NK-92 treated with Interleukin-12 subunit alpha and Interleukin-12 subunit beta, amount 100 ng/mL, for 24 hours (cell line): ENCODE measurements at places on chromosomes 7 and 10.

- no peak for DNase-seq
Measured at GRCh38 chr7:99729486-99730237, 5.3 kb downstream of the CYP3A7 start.

GRCh38 chr10:17473228-17473950, 19.0 kb upstream of the ST8SIA6 start:
- DNase-seq, result no peak

- no peak for DNase-seq
Measured at GRCh38 chr10:87675396-87676376, 16.0 kb downstream of the PAPSS2 start.

DNA sequence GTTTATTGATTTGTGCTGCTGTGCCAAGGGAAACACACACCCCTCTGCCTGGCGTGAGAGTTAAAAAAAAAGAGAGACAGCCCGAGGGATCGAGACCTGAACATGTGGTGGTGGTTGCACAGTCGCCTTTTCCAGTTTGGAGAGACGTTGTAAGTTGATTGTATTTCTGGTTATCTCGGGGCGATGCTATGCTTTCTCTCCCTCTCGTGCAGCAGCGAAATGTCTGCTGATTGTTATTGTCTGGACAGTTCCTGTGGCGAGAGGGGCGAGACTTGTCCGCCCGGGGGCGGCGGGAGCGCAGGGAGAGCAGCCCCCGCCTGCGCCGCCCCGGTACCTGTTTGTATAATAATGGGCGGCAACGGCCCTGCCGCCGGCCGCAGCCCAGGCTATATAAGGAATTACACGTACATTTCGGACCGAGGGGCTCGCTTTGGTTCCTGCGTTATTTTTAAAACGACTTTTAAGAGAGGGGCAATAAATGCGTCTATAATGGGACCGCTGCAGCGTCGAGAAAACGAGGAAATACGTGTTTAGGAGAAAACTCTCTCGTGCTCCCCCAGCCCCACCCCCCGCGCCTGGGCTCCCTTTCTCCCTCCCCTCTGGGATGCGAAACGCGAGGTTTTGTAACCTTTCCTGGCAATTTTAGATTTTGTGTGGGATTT, 1.7 kb downstream of the ZEB1 start:
- no peak for DNase-seq

GRCh38 chr10:93758508-93758885, 761 bp downstream of the LGI1 start:
- no peak for DNase-seq

GRCh38 chr7:22934473-22935065, 79.4 kb downstream of the HYCC1 start:
- DNase-seq, result no peak

DNA sequence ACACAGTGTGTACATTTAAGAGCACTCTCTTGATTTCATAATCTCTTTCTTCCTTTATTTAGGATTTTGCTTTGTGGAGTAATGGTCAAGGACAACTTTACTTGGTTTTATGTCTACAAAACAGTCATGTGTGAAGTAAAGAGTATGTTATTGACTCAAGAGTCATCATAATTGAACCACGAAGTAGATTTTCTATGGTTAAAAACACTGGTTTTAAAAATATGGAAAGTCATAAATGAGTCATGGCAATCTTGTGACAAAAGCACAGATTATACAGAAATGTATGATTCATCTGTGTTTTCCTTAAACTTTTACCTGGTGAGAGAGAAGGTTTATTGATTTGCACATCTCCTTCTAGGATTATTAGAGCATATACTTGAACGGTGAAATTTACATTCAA, 969.7 kb downstream of the GATA3 start:
- DNase-seq, result no peak

DNA sequence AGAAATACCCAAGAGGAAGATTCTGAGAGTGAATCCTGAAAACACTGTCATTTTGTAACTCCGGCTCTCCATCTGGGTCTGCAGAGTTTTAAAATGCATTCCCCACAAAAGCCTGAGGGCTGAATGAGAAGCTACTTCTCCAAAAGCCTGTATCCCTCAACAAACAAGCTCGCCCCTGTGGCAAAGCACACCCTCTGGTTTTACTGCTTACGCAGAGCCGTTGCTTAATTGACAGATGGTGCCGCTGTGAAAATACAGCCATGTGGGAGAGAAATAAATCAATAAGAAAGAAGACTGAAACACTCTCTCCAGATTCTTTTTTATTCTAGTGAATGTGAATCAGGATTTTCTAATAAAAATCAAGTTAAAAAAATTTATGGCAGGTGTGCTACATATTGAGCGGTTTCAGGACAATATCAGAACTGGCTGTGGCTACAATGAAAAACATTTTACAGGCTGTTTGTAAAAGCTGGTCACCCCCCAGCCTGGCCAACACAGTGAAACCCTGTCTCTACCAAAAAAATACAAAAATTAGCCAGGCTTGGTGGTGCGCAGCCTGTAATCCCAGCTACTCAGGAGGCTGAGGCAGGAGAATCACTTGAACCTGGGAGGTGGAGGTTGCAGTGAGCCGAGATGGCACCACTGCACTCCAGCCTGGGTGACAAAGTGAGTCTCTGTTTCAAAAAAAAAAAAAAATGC, 32.5 kb downstream of the C7orf33 start:
- DNase-seq, result no peak

- no peak for DNase-seq
Measured at GRCh38 chr7:137992550-137993394, 9.1 kb downstream of the CREB3L2 start.

DNA sequence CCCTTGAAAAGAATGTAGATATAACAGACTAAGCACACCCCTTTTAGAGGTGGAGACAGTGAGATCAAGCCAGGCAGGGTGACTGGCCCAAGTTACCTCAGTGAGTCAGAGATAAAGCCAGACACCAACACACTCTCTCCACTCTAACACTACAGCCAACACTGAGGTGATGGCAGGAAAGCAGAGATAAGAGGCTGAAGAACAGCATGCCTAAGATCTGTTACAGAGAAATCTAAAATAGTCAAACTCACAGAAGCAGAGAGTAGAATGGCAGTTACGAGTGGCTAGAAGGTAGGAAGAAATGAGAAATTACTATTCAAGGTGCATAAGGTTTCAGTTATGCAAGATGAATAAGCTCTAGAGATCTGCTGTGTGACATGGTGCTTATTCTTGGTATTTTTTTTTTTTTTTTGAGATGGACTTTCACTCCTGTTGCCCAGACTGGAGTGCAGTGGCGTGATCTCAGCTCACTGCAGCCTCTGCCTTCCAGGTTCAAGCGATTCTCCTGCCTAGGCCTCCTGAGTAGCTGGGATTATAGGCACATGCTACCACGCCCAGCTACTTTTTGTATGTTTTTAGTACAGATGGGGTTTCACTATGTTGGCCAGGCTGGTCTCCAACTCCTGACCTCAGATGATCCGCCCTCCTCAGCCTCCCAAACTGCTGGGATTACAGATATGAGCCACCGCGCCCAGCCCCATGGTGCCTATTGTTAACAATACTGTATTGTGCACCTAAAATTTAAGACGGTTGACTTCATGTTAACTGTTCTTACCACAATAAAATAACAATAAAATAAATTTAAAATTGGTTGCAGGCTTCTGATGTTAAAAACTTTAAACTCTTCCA, 28.7 kb downstream of the ICA1 start:
- DNase-seq, result no peak

- no peak for DNase-seq
Measured at GRCh38 chr7:3673524-3673923, 372.5 kb downstream of the SDK1 start.

- no peak for DNase-seq
Measured at GRCh38 chr7:101612885-101613515, 16.1 kb downstream of the MYL10 start.

DNA sequence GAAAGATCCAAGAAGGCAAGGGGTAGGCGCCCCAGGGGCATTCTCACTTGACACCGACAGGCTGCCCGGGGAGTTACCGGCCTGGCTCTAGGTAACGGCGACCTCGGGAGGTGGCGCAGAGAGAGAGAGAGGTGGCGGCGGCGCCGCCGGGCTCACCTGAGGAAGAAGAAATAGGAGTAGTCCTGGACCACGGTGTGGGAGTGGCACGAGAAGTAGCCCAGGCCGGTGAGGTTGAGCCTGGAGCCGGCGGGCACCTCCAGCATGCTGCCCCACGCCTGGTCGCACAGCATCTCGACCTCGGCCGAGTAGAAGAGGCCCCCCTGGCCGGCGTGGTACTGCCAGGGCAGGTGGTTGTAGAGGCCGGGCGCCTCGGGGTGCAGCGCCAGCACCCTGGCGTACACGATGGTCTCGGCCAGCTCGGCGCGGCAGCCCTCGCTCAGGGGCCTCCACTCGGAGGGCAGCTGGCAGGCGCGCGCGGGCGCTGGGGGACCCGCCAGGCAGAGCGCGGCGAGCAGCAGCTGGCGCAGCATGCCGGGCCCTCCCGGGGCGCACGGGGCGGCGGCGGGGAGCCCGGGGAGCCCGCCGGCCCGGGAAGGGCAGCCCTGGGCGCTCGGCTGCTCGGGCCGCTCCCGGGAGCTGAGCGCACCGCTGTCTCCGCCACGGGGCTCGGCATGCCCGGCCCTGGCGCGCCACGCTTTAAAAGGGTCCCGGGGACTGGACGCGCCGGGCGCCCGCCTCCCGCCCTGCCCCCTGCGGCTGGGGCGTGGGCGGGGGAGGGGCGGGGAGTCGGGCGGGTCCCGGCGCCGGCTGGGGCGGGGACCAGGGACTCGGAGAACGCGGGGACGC, at the start of gene CCDC3:
Gene CCDC3, minus strand, starts transcription at position 673 of the 846 bp plus-strand sequence. Its CDS starts 143 bp downstream, at position 530.
- no peak for DNase-seq

GRCh38 chr7:3683546-3684539, 382.8 kb downstream of the SDK1 start:
- no peak for DNase-seq

DNA sequence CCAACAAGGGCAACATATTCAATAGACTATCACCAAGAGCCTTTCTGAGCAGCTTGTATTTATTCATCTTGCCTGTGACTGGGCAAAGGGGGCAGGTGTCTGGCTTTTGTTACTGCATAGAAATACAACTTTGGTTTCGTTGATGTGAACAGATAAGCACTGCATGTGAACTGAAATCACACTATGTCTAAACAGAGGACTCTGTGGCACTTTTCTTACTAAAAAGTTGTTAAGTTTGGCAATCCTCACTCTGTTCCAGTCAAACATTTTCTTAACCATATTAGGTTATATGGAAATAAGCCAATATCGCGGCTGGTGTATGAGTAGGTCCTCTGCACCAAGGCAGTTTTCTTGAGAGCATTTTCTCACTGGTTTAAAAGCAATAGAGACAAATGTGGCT, 48.5 kb downstream of the CALD1 start:
- DNase-seq, result no peak

DNA sequence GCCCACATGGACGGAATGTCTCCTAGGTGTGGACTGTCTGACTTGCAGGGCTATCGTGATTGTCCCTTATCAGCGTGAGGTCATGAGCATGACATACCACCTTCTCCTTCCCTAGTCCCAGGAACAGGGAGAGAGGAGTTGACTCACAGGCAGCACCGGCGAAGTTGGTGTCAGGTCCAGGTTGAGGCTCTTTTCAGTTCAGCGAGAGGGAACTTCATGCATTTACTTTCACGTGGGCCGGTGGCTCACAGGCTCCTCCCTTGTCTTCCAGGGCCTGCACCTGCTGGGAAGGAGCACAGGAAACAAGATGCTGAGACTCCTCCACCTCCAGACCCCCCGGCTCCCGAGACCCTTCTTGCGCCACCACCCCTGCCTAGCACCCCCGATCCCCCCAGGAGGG, 46.1 kb downstream of the PROSER2 start:
- DNase-seq, result no peak

GRCh38 chr10:61319386-61320256, 133.6 kb downstream of the TMEM26 start:
- DNase-seq, result no peak

GRCh38 chr7:21939136-21939857, 6.4 kb downstream of the CDCA7L start:
- no peak for DNase-seq

- DNase-seq, result no peak
Measured at GRCh38 chr7:131381069-131381838, 53.6 kb downstream of the MKLN1 start.

DNA sequence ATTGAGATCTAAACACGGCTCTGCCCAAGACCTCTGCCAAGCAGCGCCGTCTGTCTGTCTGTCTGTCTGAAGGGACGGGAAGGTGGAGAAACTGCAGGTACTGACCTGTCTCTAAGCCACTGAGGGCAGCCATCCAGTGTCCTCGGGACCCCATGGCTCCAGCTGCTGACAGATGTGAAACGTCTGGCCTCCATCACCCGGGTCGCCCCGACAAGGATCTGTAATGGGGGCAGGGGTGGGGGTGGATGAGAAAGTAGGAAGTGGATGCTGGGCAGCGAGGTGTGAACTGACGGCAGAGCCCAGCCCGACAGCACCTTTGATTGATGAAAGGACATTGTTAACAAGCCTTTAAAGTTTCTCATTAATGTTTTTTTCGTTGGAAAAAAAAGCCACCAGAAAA, 193.1 kb downstream of the EBF3 start:
- DNase-seq, result no peak

GRCh38 chr7:107528461-107528860, 35.3 kb downstream of the COG5 start:
- no peak for DNase-seq
